A549 (cell line): ENCODE measurements at places on chromosomes 1 and 21.

DNA sequence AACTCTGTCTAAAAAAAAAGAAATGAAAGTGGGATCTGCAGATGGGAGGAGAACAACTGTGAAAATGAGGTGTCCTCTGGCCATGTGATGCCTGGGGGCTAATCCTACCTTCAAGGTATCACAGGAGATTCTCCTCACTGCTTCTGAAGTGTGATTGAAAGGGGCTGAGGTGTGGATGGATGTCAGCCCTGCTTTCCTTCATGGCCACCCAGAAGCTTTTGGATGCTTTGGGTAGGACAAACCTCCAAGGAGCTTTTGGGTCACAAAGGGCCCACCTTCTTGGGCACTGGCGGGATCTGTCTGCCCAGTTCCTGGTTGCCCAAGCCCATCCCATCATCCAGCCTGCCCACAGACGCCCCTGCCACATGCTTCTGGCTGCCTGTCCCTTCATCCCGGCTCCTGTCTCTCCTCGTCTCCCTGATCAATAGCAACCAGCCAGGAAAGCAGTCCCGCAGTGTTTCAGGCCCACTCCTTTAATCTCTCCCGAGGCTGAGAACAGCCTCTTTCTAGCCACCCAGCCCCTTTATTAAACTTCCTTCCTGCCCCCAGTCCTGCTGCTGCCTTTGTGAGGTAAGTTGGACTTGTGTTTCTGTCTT is 87.2 kb downstream of the MAN1C1 start:
- DNase-seq: no peak

GRCh38 chr1:210937846-210938245 is 196.1 kb downstream of the KCNH1 start:
- DNase-seq: no peak

- DNase-seq: no peak
Observed at GRCh38 chr1:5730272-5731109, 261.7 kb downstream of the NPHP4 start.

DNA sequence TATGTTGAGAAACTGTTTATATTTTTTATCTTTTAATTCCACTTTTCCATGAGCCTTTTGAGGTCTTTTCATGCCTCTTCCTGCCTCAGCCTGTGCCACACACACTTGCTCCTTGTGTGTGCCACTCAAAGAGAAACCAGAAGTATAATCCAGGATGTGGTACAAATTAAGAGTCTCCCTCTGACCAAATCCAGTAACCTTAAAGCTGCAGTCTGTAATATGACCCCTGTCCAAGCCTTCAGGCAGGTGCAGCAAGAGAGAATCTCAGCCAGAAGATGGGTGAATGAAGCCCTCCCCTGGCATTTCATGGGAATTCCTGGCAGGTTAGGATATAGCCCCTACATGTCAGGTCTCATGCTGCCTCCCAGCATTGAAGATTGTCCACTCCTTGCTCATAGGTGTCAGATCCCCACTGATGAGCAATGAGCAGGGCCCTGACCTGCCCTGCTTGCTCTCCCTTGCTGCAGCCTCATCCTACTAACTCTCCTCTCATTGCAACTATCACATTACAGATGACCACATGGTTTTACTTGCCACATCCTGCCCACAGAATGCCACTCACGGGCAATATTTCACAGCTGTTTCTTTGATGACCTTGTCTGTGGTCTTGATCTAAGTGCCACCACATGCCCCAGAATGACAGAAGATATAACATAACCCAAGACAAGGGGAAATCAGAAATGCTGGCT is 169.3 kb downstream of the SEC16B start:
- no peak for DNase-seq

DNA sequence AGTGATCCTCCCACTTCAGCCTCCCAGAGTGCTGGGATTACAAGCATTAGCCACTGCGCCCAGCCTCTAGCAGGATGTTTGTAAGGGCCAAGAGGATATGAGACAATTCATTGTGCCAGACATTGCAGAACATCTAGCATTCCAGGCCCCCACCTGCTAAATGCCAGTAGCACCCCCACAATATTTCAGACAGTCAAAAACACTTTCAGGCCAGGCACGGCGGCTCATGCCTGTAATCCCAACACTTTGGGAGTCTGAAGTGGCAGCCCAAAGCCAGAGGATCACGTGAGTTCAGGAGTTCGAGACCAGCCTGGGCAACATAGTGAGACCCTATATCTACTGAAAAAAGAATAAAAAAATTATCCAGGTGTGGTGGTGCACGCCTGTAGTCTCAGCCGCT is 12.9 kb downstream of the PPIE start:
- no peak for DNase-seq

- DNase-seq: no peak
Observed at GRCh38 chr1:155809088-155809487, 47.9 kb downstream of the GON4L start.

- no peak for DNase-seq
Observed at GRCh38 chr1:243738020-243738419, 112.0 kb downstream of the AKT3 start.

GRCh38 chr21:31335957-31336738 is 7.9 kb downstream of the TIAM1 start:
- peak; percentile 8 for DNase-seq

DNA sequence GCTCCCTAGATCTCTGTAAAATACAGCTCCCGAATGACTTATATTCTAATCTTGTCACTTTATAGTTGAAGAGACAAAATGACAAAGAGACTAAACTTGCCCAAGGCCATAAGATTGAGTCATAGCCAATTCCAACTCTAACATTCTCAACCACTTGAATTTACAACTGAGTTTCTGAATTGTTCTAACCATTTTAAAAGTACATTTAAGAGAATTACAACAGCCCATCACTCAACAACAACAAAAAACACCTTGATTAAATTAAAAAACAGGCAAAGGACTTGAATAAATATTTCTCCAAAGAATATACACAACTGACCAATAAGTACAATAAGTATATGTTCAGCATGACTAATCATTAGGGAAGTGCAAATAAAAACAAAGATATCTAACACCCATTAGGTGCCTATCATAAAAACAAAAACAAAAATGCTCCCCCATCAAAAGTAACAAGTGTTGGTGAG is 8.7 kb upstream of the ADCY10 start:
- no peak for DNase-seq

DNA sequence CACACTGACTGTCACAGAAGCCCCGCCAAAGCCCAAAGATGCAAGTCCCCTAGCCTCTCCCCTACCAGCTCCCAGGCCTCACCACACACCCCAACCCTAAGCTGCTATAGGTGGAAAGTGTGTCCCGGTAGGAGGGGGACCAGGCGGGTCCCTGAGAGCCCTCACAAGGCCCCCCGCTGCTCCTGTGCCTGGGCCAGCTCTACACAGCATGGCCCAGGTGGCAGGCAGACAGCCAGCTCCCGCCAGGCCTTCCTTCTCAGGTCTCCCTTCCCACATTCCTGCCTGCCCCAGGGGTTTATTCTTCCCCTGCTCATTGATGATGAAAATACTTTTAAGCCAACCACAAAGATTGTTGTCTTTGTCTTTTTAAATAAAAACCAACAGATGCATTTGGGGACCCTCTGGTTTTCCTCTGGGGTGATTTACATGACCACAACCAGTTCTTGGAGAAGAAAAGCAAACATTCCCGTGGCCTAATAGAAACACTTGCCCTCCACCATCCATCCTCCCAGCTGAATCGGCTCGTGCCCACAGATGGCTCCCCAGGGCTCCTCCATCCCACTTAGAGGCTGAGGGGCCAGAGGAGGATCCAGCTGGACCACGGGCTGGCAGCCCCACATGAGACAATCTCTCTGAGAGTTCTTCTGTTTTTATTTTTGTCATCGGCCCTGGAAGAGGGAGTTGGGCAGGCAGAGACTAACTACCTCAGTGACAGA is 93.1 kb downstream of the DMRTB1 start:
- DNase-seq: no peak

DNA sequence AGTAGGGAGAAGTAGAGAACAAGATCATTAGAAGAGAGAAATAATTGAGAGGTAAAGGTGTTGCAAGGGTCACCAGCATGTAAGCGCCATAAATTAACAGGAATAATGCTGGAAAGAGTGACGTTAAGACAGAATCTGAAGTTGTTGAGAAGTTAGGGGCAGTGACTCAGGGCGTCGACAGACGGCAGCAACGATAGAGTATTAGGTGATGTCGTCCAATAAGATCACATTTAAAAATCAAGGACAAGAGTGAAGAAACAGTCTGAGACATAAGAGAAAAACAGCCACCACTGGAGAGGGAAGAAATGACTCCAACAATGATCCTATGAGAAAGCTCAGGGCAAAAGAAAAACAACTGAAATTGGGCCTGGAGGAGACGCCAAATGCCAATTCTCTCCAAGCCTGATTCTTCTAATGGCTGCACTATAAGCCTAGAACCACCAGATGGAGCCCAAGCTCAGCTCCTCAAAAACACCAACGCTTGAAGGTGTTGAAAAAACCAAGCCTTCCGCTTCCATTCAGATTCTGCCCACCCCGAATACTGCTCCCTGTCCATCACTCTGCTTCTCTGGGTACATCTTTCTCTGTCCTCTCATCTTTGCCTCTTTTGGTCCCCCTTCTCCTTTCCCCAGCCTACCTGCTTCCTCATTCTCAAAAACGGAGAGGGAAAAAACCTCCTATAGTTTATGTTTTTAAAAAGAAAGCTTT is 70.0 kb downstream of the LUZP1 start:
- DNase-seq: peak; percentile 76

DNA sequence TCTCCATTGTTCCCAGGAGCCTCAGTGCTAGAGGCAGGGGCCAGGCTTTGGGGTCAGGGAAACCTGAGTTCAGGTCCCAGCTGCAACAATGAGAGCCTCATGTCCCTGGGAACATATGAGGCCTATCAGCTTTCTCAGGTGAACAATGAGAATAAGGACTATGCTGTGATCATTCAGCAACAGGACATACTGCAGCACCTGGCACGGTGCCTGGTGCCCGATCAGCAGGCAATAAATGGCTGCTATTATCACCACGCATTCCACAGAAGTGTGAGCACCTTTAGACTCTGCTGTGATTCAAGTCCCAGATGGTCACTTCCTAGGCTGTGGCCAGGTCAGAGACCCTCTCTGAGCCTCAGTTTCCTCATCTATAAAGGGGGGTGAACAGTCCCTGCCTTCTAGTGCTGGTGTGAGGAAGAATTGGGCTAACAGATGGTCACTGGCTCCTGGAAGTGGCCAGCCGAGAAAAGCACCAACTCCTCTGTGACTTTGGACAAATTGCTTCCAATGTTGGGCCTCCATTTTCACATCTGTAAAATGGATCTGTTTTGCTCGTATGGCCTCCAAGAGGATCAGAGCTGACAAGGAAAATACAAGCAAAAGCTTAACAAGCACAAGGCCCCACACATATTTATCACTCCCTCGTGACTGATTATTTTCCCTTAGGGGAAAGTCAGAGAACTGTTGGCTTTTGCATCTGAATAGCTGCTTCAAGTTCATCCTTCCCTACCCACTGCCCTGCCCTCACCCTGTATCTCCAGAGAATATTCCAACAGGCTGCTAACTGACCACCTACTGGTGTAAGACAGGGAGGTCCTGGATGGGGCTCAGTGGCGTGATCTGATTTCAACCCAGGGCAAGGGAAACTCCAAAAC is 1.1 kb downstream of the SLC5A9 start:
- DNase-seq: no peak

- no peak for DNase-seq
Observed at GRCh38 chr21:44724196-44724595, 12.8 kb upstream of the TSPEAR start.

DNA sequence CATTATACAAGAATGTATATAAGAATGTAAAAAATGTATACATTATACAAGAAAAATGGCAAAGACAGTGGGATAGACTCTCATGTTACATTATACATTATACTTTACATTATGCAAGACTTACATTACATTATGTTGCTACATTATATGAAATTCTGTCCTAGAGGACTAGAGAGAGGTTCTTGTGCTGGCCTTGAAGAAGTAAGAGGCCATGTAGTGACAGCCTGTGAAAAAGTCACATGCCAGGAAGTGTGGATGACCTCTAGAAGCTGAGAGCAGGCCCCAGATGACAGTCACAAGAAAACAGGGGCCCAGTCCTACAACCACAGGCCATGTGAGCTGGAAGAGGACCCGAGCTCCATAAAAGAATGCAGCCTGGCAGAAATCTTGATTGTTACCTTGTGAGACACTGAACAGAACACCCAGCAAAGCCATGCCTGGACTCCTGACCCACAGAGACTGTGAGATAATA is 30.5 kb upstream of the AHCYL1 start:
- DNase-seq: no peak

DNA sequence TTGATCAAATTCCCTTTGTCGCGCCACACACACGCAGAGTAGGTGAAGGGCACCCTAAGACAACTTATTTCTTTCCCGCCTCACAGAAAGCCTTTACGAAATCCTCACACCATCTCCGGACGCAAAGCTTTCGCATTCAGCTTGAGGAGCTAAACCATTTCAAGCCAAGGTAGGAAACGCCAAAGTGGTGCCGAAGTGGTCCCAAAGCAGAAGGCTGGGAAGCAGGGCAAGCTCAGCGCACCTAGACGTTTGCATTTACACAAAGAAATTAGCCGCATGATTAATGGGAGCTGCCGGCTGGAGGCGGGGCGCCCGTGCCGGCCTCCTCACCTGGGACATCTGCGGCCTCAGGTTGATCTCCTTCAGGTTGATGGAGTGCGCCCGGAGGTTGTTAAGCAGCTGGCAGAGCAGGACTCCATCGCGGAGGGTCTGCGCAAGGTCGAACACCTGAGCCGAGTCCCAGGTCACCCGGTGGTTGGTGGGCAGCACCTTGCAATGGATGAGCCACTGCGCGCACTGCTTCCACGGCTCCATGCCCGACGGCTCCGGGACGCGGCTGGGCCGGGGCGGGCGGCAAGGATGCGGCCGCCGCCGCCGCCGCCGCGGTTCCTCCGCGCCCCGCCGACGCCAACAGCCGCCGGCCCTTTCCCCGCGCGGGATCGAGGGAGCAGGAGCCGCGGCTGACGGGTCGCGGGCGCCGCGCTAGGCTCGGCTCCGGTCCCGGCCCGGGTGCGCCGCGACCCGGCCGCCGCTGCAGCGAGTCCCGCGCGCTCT is 457 bp downstream of the VAV3 start:
- peak; percentile 3 for DNase-seq

DNA sequence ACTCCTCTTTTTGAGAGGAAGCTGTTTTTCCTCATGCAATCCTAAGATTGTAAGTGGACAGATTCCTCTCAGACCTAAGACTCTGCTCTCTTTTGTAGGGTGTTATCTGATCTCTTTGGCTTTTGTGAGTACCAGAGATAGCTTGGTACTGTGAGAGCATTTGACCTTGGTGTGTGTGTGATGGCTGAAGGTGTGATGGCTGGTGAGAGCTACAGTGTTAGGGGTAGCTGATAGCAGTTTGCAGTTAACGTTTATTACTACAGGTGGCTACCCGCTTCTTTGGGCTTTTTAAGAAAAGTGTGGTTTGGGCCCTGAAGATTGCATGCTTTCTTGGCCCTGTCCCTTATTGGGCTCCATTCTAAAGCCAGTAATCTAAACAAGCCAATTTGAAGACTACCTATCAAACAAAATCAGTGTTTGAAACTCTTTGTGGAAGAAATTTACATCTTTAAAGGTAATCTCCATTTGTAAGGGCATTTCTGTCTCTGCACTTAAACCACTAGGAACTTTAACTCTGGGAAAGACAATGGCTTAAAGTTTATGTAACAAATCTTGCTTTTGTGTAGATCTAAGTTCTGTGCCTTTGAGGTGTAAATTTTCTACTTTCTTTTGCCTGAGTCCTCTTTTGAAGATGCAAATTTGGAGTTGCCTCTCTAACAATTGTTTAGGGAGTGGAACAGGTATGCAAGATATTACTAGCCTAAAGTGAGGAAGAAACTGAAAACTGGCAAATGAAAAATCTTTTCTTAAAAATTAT is 85.3 kb upstream of the SERBP1 start:
- DNase-seq: no peak

- DNase-seq: no peak
Observed at GRCh38 chr1:228341814-228342626, 64.6 kb downstream of the TRIM11 start.

GRCh38 chr1:223233019-223233409 is 90.0 kb upstream of the TLR5 start:
- DNase-seq: no peak

GRCh38 chr1:180609643-180610555 is 21.9 kb upstream of the XPR1 start:
- DNase-seq: no peak
